NCI-H1436 (cell line): ENCODE measurements at places on chromosomes 5 and 9.

GRCh38 chr9:107782381-107782780 lies 292.8 kb upstream of the KLF4 start:
- no peak for DNase-seq

- DNase-seq, result no peak
Observed at GRCh38 chr9:113675475-113675941, 200.6 kb upstream of the ZNF618 start.

- DNase-seq, result no peak
Observed at GRCh38 chr9:93587651-93588347, 11.4 kb downstream of the PHF2 start.

DNA sequence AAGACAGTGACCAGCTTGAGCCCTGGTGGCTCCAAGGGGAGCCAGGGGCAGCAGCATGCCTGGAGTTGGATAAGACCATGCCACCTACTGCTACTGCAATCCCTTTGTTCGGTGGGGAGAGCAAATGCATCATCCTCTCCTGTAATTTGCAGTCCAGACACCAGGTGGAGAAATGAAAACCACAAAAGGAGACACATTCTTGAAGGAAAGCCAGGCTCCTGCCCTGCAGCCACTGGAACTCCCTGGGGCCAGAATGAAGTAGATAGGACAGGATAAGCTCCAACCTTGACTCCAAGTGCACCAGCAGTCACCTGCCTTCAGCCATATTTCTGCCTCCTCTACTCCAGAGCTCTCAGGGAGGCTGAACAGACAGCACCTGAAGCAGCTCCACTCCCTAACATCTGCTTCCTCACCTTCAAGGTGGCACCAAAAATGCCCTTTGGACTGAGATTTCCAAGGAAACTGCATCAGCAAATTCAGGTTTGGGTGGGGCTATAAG lies 65.1 kb upstream of the IQGAP2 start:
- no peak for DNase-seq

DNA sequence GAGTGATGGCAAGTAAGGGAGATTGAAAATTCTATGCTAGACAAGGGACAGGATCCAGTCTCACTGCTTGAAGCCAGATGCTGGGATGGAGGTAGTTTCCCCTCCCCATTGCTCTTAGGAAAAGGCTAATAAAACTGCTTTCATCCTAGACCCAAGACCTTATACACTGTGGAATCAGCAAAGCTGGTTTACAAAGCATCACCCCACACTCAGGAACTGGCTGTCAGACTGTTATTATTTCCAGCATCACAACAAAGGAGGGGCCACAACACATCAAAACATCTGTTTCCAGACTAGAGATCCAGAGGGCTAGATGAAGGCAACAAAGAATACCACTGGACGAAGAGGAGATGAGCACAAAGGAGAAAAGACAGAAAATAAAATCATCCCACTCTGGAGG lies 364.6 kb upstream of the PTGER4 start:
- DNase-seq, result no peak

DNA sequence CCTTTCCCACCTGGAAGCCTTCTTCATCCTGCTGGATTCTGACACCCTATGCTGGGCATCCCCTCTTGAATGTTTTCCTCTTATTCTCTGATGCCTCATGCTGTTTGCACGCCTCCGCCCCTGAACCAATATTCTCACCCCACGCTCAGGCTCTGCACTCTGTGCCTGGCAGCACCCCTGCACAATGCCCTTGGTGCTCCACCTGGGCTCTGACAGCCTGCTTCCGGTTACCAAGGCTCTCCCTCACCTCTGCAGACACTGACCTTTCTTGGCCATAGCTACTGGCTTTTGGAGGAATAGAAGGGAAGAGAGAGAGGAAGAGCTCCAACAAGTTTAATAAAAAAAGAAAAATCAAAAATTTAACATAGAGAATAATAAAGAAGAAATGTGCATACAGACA lies 108.7 kb upstream of the SHB start:
- no peak for DNase-seq

DNA sequence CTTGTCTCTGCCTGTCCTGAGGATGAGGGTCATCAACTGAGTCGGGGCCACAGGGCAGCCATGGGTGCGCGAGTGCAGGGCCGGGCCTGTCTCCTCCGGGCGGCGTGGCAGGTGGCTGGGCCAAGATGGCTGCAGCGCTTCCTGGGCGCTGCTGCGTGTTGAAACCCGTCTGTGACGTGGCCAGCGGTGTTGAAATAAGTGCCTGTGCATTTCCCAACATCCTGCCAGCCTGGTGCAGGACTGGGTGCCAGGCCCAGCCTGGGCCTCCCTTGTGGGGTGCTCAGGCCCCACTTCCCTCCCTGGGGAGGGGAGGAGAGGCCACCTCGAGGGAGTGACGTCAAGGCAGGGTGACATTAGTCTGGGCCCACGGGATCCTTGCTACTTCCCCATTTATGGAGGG lies 45.5 kb downstream of the RXRA start:
- no peak for DNase-seq

DNA sequence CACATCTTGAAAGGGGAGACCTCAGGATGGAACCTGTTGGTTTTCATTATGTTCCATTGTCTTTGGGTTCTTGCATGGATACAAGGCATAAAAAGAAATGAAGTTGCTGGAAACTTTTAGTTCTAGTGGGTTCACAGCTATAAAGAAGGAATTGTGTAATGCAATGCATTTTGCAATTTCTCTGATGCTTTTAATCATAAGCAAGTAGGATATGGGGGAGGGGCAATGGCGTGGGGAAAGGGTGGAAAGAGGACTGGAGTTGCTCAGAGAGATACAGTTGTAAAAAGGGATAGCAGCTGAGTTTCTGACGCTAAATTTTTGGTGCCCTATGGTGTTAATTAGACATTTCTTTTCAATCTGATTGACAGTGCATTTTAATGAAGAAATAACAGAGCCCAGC lies 88.6 kb upstream of the FANCC start:
- DNase-seq, result no peak

GRCh38 chr5:174222891-174223290 lies 177.4 kb downstream of the NSG2 start:
- DNase-seq, result no peak

DNA sequence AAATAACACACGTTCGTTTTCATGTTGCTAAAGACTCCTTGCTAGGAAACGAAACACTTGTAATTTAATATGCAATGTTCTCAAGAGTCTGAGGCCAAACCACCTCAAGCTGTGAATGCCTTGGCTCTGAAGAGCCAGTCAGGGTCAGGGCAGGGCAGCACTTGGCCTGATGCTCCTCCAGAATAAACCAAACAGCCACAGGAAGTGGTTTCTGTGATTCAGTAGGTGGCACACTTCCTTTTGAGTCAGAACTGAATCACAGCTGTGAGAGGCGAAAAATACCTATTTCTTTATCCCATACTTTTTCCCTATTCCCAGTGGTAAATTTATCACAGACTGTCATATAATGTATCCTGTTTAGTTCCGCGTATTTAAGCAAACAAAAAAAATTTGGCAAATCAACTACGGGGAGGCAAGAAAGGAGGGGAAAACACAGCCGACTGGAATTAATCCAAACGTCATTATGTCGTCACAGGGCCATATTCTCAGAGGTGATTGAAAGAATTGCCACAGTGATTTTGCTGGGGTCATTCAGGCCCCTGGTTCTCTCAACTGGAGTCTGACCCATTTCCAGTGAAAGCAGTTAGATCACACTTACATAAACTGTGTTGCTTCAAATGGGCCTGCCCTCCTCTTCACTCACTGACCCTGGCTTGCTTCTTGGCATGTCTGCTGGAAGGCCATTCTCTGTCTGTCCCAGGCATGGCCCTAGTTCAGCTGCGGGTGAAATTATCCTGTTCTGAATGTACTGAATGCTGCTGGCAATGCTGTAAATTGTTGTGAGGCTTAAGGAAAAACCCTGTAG lies 71.2 kb downstream of the ARRDC3 start:
- DNase-seq, result peak; percentile 8

DNA sequence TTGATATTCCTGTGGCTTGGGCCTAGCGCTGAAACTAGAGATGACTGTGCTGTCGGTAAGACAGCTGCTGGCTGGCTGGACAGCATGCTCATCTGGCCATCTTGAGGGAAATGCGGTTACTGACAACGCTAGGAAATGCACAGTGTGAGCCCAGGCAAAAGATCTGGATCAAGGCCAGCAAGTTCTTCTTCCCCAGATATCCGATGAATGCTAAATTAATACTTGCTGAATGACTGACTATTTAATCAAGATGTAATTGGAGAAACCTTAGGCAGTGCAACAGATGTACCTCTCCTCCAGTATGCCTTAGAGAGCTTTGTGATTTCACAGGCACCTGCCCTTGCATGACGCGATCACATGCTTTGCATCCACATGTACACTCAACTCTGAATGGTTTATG lies 659.1 kb downstream of the EFNA5 start:
- peak; percentile 18 for DNase-seq

GRCh38 chr5:39979-40583 lies 51.9 kb upstream of the PLEKHG4B start:
- no peak for DNase-seq

DNA sequence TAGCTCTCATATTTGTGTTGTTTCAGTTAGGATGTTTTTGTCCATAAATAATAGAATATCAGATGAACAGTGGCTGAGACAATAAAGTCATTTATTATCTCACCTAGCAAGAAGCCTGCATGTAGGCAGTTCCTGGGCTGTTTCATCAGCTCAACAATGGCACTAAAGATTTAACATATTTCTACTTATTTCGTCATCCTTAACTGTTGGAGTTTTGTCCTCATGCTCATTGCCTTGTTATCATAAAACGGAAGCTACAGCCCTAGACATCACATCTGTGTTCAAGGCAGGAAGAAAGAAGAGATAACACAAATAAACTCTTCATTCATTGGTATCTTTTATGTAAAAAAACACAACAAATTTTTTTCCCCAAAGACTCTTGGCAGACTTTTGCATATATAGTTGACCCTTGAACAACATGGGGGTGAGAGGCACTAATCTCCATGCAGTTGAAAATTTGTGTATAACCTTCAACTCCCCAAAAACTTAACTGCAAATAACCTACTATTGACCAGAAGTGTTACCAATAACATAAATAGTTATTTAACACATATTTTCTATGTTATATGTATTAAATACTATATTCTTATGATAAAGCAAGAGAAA lies 277.2 kb upstream of the ADRA1B start:
- DNase-seq, result no peak

GRCh38 chr9:93955111-93955980 lies at the start of gene BARX1:
TSS of gene BARX1 (minus strand) at chr9:93955355. CDS start at chr9:93955146, 209 bp downstream.
- DNase-seq, result peak; percentile 38

- DNase-seq, result no peak
Observed at GRCh38 chr5:178428341-178429155, 161.6 kb downstream of the COL23A1 start.
